ENCODE measurements at places on chromosomes 16 and 17. TPM values are rescaled to one million over a fixed set of nuclear protein-coding genes. Genes with fewer than 3 reads are reported as not detected.
A peak's percentile ranks its signal among the peaks of the same experiment; 100 is the strongest.

Gene SPATA22
- total RNA-seq = not detected

- peak; percentile 64 for DNase-seq
Observed at GRCh38 chr16:11835891-11836649, 15.3 kb downstream of the RSL1D1 start.

GRCh38 chr17:57048096-57048495 lies 37.0 kb upstream of the AKAP1 start:
- no peak for DNase-seq

Gene RCVRN
- total RNA-seq = not detected

Gene PITPNM3
- total RNA-seq = 3.6 TPM

DNA sequence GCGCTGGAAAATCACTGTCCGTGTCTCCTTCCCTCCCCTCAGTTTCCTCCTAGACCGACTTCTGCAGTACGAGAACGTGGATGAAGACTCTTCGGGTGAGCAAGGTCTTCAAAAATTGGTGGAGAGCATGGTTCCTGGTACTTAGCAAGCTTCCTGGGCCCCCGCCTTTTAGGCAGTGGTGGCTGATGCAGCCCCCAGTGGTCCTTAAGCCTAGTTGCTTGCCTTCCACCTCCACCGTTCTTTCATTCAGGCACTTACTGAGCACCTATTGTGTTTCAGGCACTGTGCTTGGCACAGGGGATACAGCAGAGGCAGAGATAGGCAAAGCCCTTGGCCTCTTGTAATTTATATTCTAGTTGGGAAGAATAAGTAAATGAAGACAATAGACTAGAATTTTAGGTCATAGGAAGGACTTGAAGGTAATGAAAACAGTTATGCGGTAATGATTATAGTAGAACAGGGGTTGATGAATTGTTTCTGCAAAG lies 767 bp downstream of the INO80E start:
- DNase-seq = no peak

Gene FNDC8
- total RNA-seq = not detected

GRCh38 chr17:958712-959451 lies 20.7 kb downstream of the NXN start:
- peak; percentile 73 for DNase-seq

GRCh38 chr16:77596261-77596660 lies 126.1 kb upstream of the NUDT7 start:
- no peak for DNase-seq

DNA sequence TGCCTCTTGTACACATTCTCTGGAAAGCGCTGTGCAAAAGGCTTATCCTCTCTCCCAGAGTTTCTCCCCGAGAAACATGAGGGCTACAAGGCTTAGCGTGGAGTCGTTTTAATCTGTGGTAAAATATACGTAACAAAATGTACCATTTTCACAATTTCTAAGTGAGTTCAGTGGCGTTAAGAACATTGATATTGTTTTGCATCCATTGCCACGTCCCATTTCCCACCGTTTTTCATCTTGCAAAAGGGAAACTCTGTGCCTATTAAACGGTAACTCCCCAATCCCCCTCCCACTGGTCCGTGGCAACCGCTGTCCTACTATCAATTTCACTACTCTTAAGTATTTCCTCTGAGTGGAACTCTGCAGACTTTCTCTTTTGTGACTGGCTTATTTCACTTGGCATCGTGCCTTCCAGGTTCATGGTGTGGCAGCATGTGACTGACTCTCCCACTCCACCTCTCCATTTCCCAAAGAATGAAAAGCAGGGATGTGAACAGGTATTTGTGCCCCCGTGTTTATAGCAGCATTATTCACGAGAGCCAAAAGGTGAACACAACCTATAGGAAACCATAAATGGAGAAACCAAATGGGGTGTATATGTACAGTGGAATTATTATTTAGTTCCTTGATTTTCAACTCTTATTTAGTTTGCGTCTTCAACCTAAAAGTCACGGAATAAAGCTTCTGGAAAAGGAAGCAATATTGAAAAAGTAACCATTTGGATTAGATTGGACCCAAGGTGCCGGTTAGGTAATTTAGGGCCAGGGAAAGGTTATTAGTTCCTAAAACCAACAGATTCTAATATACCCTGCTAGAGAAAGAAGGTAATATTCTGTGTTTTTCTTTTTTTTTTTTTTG lies 1.1 kb upstream of the USP32 start:
- peak; percentile 60 for DNase-seq

GRCh38 chr16:8919089-8919933 lies 37.2 kb downstream of the LITAFD start:
- no peak for DNase-seq

DNA sequence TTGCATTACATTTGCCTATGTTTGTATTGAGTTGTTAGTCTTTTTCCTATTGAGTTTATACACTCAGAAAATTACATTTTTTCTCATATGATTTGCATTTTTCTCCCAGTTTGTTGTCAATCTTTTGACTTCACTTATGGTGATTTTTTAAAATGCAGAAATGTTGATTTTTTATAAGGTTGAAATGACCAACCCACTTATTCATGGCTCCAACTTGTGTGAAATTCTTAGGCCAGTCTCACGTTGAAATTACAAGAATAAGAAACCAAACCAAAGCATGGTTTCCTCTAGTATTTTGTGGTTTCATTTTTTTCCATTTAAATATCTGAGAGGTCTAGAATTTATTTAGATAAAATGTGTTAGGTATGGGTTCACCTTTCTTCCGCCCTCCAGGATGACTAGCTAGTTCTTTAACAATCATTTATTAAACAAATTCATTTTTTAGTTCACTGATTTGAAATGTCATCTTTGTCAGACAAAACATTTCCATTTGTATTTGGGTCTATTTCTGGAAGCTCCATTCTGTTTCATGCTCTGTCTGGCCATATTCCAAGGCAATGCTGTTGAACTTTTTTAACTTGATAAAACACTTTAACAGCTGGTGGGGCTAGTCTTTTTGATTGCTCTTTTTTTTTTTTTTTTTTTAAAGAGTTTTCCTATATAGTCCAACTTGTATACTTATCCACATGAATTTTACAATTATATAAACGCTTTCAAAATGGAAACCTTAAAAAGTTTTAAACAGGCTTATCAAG lies 40.0 kb downstream of the FAM20A start:
- DNase-seq = no peak

Gene PLEKHG4
- total RNA-seq = 18.2 TPM

Gene HAS3
- 1.8 TPM for total RNA-seq

Gene HES7
- 0.97 TPM for total RNA-seq

GRCh38 chr16:49608779-49609178 lies 235.2 kb downstream of the C16orf78 start:
- peak; percentile 72 for DNase-seq

DNA sequence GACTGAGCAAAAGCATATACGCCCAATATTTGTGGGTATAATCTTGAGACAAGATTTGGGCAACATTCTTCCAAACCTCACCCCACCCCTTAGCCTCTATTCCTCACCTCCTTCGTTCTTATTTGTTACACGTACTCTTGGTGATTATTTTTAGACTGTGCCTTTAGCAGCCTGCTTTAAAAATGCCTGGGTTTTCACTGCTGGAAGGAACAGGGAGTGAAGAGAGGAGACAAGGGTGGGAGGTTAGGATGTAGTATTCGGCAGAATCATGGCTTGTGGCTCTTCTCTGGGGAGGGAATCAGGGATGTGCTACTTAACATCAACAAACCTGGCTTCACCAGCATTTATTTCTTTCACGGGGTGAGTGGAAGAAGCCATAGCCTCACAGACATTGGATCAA lies 11.6 kb downstream of the ALKBH5 start:
- no peak for DNase-seq

DNA sequence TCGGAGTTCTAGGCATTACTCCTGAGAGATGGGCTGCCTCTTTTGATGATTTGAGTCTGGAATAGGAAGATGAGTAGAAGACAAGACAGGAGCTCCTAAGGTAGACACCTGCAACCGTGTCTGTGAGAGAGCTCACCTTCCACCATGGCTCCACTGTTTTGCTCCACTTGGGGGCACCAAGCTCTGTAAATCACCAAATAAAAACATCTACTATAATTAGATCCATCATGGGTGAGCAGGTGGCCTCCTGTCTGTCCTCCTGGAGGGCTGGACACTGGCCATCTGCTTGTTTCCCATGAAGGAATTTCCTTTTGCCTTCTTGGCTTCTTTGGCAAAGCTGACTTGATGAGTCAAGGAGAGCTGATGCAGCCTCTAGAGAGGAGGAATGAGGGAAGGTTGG lies 179.0 kb downstream of the HAPSTR1 start:
- no peak for DNase-seq

- DNase-seq = no peak
Observed at GRCh38 chr17:59607061-59607460, 12.6 kb upstream of the CLTC start.

GRCh38 chr17:54864636-54865356 lies 35.9 kb upstream of the TOM1L1 start:
- DNase-seq = no peak

Gene ESRP2
- total RNA-seq = 59.7 TPM

- peak; percentile 91 for DNase-seq
Observed at GRCh38 chr16:22641131-22641628, 130.5 kb downstream of the NPIPB5 start.

DNA sequence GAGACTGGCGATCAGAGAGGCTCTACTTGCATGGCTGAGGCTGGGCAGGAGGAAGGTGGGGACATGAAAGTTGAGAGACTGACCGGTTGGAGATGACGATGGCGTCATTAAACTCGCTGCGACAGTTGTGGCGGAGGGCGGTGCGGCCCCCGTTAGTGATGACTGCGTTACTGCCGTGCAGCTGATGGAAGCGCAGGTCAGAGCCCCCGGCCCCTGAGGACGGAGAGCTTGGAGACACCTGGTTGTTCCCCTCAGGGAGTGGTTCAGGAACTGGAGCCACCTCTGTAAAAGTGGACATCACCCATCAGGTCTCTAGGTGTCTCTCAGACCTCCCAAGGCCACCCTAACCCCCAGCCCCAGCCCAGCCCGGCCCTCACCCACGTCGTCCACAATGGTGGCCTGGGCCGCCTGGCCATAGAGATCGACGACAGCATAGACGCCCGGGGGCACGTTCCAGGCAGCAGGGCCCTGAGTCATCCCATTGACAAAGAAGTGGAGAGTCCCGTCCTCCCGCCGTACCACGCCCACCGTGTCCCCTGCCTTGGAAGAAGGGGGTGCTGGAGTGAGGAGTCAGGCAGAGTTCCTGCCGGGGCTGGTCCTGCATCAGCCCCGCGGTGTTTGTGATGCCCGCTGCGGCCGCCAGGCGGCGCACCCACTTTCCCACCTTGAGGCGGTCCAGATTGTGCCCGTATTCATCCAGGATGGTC lies 5.3 kb downstream of the NEURL4 start:
- DNase-seq = peak; percentile 97

DNA sequence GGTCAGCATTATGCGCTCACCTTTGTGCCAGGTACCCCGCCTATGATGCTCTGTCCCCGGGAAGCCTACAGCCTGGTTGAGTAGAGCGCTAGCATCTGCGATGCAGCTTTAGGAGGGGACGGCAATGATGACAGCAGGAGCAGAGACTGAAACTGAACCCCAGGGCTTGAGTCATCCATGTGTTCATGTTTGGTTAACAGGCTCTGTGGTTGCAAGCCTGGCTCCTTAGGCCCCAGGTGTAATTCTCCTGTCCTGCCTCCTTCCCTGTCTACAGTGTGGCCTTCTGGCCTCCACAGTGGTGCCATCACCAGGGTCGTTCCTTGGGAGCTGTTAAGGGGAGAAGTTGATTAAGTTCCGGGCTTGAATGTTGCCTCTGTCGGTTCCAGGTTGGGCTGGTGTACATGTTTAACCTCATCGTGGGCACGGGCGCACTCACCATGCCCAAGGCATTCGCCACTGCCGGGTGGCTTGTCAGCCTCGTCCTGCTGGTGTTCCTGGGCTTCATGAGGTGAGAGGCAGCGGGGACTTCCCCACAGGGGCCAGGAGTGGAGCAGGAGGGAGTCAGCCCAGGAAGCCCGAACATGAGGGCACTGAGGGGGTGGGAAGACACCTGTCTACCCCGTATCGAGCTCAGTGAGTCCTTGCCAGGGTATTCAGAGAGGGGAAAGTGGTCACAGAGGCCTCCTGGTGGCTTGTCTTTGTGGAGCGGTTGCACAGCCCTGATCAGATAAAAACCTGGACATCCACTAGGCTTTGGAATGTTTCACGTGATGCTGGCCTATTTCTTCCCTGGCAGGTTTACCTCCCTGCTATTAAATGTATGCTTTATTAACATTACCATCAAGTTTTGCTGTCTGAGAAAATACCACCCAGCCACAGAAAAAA lies 9.2 kb upstream of the NAT9 start:
- DNase-seq = no peak

Gene CFAP119
- 6.9 TPM for total RNA-seq

DNA sequence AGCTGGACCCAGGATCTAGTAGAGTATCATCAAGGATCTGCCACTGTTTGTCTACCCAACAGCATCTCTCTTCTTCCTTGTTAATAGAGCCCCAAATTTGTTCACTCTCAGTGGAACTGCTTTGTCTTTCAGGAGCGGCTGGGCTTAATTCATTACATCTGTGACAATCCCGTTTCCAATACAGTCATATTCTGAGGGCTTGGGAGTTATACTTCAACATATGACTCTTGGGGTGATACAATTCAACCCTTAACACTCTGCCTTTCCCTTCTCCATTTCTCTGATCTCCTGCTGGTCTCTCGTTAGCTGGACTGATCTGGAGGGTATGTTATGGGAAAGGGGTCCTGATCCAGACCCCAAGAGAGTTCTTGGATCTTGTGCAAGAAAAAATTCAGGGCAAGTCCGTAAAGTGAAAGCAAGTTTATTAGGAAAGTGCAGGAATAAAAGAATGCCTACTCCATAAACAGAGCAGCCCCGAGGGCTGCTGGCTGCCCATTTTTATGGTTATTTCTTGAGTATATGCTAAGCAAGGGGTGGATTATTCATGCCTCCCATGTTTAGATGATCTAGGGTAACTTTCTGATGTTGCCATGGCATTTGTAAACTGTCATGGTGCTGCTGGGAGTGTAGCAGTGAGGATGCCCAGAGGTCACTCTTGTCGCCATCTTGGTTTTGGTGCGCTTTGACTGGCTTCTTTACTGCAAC lies 42.4 kb downstream of the IQCK start:
- DNase-seq = no peak

Gene COPS3
- total RNA-seq = 61.0 TPM

DNA sequence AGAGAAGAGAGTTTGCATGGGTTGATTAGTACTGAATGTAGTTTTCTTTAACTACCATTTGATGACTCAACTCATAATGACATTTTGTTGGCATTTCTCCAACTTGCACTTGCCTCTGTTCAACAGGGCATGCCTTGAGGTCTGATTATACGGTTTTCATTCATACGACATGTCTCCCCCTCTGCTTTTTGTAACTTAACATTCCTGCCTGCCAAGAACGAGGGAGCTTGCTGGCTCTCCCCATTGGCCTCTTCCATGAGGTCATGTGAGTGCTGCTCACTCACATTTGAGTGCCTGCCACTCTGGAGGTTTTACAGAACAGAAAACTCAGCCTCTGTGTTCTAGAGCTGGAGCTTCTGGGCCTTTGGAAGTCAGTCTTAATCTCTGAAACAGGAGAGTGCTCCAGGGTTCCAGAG lies 19.7 kb downstream of the MAP2K6 start:
- no peak for DNase-seq
